ENCODE measurements at places on chromosomes 13 and 19. TPM values are rescaled to one million over a fixed set of nuclear protein-coding genes. Genes with fewer than 3 reads are reported as not detected.

DNA sequence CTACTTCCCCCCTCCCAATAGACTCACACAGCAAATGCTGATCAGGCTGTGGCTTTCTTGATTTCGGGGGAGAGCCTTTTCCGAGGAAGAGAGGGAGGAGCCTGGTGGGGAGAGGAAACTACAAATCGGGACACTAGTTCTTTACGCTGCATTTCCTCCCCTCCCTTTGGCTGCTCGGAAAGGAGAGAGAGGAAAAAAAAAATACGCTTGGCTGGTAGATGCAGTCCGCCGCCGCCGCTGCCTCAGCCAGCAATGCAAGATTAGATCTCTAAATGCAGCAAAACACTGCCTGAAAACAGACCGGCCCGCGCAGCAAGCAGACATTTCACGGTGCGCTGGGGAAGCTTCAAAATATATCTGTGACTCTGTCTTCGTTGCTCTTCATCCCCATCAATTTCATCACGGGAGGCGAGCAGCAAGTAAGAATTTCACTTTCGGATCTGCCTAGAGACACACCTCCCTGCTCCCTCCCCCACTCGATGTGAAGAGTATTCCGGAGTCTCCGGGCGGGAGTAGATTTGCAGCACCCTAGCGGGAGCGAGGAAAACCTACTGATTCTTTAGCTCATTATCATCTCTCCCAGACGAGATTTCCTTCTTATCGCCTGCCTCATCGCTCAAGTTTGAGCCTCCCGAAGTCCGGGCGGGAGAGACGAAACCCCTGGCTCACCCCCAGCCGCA lies at the start of gene PCDH17:
TSS of gene PCDH17 (plus strand) at position 149 of the 680 bp plus-strand sequence. CDS start 803 bp downstream, outside the sequence.
- peak within 1 kb of the TSS; percentile 62 for H3K4me3 ChIP-seq
- DNase-seq: no peak
- peaks cover 36% of the 10 kb centered on the region for H3K4me1 ChIP-seq
- H3K27me3 ChIP-seq: peaks cover 66% of the 10 kb centered on the region
- no peaks in the 10 kb centered on the region for H3K36me3 ChIP-seq
- H3K27ac ChIP-seq: peak within 1 kb of the TSS; percentile 70

- no peak overlapping the region for H3K4me3 ChIP-seq
- no peak overlapping the region for H3K27ac ChIP-seq
- H3K36me3 ChIP-seq: no peaks in the 10 kb centered on the region
- no peaks in the 10 kb centered on the region for H3K27me3 ChIP-seq
- no peak for DNase-seq
- H3K4me1 ChIP-seq: peaks cover 3% of the 10 kb centered on the region
These were observed 14.0 kb downstream of the SCGB2B2 start for GRCh38 chr19:34662919-34663318.

GRCh38 chr13:110232142-110232541 lies 74.8 kb downstream of the COL4A1 start:
- no peaks in the 10 kb centered on the region for H3K27me3 ChIP-seq
- H3K27ac ChIP-seq: peak overlapping the region; percentile 60
- no peak overlapping the region for H3K4me3 ChIP-seq
- no peak for DNase-seq
- no peaks in the 10 kb centered on the region for H3K36me3 ChIP-seq

DNA sequence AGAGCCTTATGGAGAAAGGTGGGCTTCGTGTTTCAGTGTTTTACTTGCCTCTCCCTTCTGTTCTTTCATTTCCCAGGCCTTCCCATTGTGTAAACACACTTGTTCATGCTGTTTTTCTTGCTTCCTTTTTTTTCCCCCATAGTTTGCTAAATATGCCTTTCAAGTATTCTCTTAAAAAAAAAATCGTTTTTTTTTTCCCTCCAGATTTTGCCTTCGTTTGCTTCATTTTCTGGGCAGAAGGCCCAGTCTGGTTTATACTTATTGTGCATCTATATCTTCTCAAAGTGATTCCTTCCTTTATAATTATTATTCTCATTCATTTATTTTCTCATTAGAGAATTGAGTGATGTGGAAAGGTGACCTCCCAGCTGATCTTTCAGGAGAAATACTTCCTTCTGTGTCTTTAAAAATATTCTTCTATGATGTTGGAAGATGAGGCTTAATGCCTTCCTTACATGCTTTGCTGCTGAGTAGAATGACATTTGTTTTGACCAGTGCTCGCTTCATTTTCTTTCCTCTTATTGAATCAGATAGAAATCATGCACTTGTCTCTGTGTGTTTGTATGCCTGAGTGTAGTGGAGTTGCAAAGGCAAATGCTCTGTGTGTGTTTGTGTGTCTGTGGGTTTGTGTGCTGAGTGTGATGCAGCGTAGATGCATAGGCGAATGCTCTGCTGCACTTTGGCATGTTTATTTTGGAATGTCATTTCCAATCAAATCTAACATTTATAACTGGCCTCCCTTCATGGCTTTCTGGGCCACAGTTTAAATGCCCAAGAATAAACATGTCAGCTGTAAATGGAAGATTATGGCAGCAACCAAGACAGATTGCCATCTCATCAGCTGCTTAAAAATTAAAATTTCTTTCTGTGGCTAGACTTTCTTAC lies 591.4 kb downstream of the FGF9 start:
- DNase-seq: no peak
- no peak overlapping the region for H3K27ac ChIP-seq
- no peaks in the 10 kb centered on the region for H3K36me3 ChIP-seq

Gene ZNF492
- 0.24 TPM for total RNA-seq

Gene MBD3L3
- total RNA-seq: not detected

Gene ZBTB45
- total RNA-seq: 14.1 TPM

DNA sequence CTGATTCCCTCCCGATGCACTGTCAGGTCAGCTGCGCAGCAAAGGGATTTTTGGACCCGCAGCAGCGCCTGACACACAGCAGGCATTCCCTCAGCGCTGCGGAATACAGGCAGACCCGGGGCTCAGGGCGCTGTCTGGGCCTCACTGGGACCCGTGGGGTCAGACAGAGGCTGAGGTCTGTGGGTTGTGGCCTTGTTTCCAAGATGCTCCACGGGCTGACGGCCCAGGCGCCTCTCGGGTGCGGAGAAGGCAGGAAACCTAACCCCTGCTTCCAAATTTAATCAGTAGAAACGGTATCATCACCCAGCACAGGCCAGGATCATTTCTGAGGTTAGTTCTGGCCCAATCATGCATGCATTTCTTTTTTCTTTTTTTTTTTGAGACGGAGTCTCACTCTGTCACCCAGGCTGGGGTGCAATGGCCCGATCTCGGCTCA lies 686 bp upstream of the RNF126 start:
- peak overlapping the region; percentile 94 for H3K27ac ChIP-seq
- H3K27me3 ChIP-seq: no peaks in the 10 kb centered on the region
- no peaks in the 10 kb centered on the region for H3K36me3 ChIP-seq
- peaks cover 52% of the 10 kb centered on the region for H3K4me1 ChIP-seq

- H3K36me3 ChIP-seq: no peaks in the 10 kb centered on the region
- H3K4me1 ChIP-seq: no peaks in the 10 kb centered on the region
These were observed 2357.8 kb upstream of the PCDH20 start for GRCh38 chr13:63773476-63773875.

Gene MCEMP1
- 184 TPM for total RNA-seq

Gene NALCN
- 0.83 TPM for total RNA-seq

Gene TNNI3
- total RNA-seq: 2.3 TPM

DNA sequence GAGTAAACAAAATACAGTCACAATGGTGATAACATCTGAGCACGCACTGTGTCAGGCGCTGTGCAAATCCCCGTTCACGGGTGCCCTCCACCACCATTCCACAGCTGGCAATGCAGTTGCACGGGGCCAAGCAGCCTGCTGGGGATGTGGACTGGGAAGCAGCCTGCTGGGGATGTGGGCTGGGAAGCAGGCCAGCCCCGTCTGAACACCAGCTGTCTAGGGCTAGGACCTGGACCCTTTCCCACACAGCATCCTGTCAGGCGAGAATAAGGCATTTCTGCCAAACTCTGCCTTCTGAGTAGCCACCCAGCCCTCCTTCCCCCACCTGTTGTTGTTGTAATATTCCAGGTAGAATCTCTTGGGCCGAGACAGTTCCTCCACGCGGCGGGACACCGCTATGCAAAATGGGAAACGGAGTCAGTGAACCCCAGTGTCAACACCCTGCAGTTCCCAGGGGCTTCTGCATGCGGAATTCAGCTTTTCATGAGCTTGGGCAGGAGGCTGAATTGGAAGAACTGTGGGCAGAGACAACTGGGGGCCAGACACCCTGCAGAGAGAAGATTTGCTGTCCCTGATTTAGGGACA lies 27.8 kb upstream of the MIER2 start:
- H3K4me1 ChIP-seq: peaks cover 7% of the 10 kb centered on the region
- H3K27me3 ChIP-seq: peaks cover 29% of the 10 kb centered on the region

Gene STXBP2
- 200 TPM for total RNA-seq

Gene ZNF69
- total RNA-seq: 12.2 TPM

DNA sequence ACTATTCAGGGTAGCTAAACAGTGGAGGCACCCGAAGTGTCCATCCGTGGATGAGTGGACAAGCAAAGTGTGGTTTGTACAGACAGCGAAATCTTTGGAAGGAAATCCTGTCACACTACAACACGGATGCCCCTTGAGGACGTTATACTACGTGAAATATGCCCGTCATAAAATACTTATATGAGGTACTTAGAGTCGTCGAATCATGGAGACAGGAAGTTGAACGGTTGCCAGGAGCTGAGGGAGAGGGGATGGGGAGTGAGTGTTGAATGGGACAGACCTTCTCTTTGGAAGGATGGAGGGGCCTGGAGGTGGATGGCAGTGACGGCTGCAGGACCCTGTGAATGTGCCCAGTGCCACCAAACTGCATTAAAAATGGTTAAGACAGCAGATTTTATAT lies 11.6 kb downstream of the ATP4B start:
- H3K4me3 ChIP-seq: no peak overlapping the region
- no peaks in the 10 kb centered on the region for H3K27me3 ChIP-seq
- H3K36me3 ChIP-seq: peaks cover 4% of the 10 kb centered on the region

GRCh38 chr19:46859637-46860124 lies 1.1 kb upstream of the ARHGAP35 start:
- DNase-seq: peak; percentile 70
- peak overlapping the region; percentile 87 for H3K4me3 ChIP-seq
- no peaks in the 10 kb centered on the region for H3K36me3 ChIP-seq
- peaks cover 60% of the 10 kb centered on the region for H3K4me1 ChIP-seq
- no peaks in the 10 kb centered on the region for H3K27me3 ChIP-seq

DNA sequence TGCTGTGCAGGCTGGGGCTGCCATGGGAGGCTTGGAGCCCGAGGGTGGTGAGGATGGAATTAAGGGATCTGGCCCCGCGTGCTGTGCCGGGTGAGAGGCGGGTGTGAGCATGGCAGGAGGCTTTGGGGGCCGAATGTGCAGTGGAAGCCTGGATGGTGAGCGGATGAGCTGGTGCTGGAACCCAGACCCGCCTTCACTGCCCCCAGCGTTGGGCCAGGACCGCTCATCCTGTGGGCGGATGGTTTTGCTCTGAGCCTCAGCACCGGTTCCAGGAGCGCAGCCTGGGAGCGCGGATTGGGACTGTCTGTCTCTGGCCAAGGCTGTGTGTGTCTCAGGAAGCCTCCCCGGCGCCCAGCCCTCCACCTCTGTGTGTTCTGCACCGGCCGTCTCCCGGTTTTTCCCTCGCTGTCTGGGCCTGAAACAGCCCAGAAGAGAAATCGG lies 16.7 kb downstream of the KDM4B start:
- H3K4me3 ChIP-seq: no peak overlapping the region
- peaks cover 5% of the 10 kb centered on the region for H3K36me3 ChIP-seq
- H3K27ac ChIP-seq: no peak overlapping the region
- peaks cover 44% of the 10 kb centered on the region for H3K4me1 ChIP-seq

GRCh38 chr13:51303063-51303552 lies 36.4 kb upstream of the SERPINE3 start:
- no peak overlapping the region for H3K27ac ChIP-seq
- no peak overlapping the region for H3K4me3 ChIP-seq
- no peaks in the 10 kb centered on the region for H3K27me3 ChIP-seq
- DNase-seq: no peak
- no peaks in the 10 kb centered on the region for H3K4me1 ChIP-seq

- peak overlapping the region; percentile 92 for H3K27ac ChIP-seq
- peaks cover 54% of the 10 kb centered on the region for H3K4me1 ChIP-seq
- H3K4me3 ChIP-seq: peak overlapping the region; percentile 34
- peak; percentile 98 for DNase-seq
These were observed 16.9 kb upstream of the BTBD2 start for GRCh38 chr19:2032296-2032941.

- H3K4me1 ChIP-seq: peaks cover 27% of the 10 kb centered on the region
- no peaks in the 10 kb centered on the region for H3K27me3 ChIP-seq
- no peak overlapping the region for H3K4me3 ChIP-seq
- H3K36me3 ChIP-seq: no peaks in the 10 kb centered on the region
- DNase-seq: no peak
These were observed 3.3 kb upstream of the NUDT19 start for GRCh38 chr19:32688311-32688710.

DNA sequence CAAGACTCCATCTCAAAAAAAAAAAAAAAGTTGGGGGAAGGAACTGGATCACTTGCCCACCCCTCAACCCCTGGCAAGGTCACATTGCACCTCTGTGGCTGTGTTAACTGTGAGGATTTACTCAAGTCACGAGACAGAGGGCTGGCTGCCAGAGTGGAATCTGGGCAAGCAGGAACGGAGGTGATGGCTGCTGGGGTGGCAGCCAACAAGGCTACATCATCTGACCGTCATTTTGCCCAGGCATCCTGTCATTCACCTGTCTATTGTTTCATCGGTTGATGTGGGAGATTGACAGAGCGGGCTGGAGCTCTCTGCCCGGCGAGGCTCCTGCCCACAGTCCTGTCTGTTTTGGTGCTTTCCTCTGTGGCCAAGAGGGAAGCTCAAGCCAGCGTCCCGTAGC lies 75.7 kb downstream of the DPF1 start:
- no peaks in the 10 kb centered on the region for H3K4me1 ChIP-seq
- no peak overlapping the region for H3K4me3 ChIP-seq
- no peak overlapping the region for H3K27ac ChIP-seq
- no peak for DNase-seq

- H3K27ac ChIP-seq: peak overlapping the region; percentile 4
- H3K27me3 ChIP-seq: no peaks in the 10 kb centered on the region
- peak; percentile 39 for DNase-seq
These were observed 130.7 kb downstream of the STK24 start for GRCh38 chr13:98446234-98446621.

- no peaks in the 10 kb centered on the region for H3K27me3 ChIP-seq
- H3K4me3 ChIP-seq: no peak overlapping the region
- peaks cover 31% of the 10 kb centered on the region for H3K36me3 ChIP-seq
- DNase-seq: no peak
- H3K4me1 ChIP-seq: peaks cover 43% of the 10 kb centered on the region
- H3K27ac ChIP-seq: no peak overlapping the region
These were observed 3.6 kb upstream of the KANK2 start for GRCh38 chr19:11200931-11201330.
